ENCODE measurements at places on chromosomes 5 and 9.

DNA sequence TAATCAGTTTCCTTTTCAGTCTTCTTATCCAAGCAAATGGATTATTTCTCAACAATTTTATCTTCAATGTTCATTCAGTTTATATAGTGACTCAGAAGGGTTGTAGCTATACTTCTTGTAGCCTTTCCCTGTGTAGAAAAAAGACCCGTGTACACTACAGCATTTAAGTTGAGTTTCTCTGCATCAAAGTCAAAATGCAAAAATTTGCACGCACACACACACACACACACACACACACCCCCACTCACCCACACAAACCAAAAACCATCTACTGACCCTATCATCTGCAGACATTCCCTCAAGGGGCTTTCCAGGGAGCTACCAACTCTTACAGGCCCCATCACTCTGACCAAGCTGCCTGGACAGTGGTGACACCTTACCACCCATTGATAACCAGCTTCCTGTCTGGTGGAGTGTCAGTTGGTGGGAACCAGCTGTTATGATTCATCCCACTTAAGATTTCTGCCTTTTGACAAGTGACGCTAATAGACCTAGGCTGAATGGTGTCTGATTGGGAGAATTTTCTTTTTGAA lies 12.2 kb upstream of the ELL2 start:
- no peak for DNase-seq

DNA sequence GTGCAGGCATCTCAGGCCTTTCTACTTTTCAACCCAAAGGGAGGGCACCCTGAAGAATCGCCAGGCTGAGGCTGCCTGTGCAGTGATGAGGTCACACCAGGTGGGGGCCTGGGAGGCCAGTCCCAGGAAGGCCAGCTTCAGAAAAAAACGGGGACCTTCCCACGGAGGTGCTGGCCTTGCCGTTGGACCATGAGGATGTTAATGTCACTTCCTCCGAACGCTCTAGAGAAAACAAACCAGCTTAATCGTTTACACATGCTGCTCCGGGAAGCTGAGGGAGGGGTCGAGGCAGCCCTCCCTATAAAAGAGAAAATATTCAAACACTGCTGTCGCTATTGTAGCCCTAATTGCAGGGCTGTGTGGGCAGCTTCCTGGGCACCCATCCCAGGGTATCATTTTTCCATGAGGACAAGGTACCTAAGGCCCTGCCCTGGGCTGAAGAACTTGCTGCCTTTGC lies 27.0 kb downstream of the PTGES start:
- DNase-seq = no peak

DNA sequence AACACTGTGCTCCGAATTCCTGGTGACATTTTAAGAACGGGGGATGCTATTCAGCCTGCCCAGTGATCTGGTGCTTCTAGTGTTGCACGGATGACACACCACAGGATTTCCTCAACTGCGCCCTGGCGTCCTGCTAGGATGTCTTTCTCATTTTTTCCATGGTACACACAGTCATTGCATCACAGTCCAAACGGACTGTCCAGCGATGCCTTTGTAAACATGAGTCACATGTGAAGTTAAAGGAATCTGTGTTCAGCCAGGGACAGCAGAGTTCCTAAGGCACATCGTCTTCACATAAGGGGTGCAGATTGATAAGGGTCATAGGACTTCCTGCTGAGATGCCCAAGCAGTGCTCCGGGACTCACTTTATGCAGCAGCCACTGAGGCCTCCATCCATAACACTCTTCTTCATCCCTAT lies 9.3 kb upstream of the PTPN3 start:
- no peak for DNase-seq

- DNase-seq = no peak
These were observed 534.7 kb downstream of the CAAP1 start for GRCh38 chr9:26357803-26358344.

- no peak for DNase-seq
These were observed 337.6 kb upstream of the SEMA6A start for GRCh38 chr5:116912221-116912620.

- DNase-seq = no peak
These were observed 91.0 kb downstream of the PDE8B start for GRCh38 chr5:77301447-77301883.

DNA sequence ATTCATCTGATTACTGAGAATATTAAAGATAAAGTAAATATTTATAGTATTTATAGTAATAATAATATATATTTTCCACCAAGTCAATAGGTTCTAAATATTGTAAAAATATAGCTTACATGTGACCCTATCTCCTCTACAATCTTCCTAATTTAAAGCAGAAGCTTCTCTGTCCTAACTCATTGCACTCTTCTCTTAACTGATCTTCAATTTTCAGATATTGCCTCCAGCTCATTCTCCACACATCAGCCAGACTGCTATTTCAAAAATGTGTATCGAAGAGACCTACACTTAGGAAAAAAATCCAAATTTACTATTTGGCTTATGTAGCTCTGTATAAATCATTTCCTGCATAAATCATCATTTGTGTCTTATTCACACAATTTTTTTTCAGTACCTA lies 47.8 kb downstream of the CDH18 start:
- DNase-seq = no peak

GRCh38 chr5:32514806-32515205 lies 70.3 kb upstream of the ZFR start:
- DNase-seq = no peak

GRCh38 chr5:175133185-175133584 lies 310.8 kb downstream of the DRD1 start:
- DNase-seq = no peak

GRCh38 chr9:5592231-5592630 lies 36.7 kb upstream of the RIC1 start:
- DNase-seq = no peak

DNA sequence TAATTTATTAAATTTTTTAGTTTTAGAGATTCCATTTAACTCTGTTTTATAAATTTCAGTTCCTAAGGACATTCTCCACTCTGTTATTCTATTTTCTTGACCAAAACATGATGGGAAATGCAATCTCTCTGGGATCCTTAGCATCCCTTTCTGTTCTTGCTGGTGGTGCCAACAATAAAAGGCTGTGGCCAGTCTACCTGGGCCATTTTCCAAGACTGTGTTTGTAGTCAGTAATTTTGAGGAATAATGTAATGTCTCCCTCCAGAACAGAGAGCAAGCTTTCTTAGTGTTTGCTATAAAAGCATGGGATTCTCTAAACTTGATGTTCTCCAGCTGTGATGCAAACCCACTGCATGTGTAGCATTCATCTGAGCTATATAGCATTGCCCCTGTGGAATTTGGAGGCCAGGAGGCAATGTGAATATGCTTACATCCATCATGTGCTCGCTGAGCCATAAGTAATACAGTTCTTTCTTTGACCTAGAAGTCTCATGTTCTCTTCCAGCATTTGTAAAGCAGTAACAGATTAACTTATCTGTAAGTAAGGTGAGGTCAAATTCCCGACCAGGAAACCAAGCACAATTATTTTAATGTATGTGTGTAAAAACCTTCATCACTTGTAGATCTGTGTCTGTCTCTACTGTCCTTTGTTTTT lies 211.5 kb upstream of the TAS2R1 start:
- no peak for DNase-seq

- no peak for DNase-seq
These were observed 6.2 kb downstream of the SLC6A18 start for GRCh38 chr5:1231354-1231905.

DNA sequence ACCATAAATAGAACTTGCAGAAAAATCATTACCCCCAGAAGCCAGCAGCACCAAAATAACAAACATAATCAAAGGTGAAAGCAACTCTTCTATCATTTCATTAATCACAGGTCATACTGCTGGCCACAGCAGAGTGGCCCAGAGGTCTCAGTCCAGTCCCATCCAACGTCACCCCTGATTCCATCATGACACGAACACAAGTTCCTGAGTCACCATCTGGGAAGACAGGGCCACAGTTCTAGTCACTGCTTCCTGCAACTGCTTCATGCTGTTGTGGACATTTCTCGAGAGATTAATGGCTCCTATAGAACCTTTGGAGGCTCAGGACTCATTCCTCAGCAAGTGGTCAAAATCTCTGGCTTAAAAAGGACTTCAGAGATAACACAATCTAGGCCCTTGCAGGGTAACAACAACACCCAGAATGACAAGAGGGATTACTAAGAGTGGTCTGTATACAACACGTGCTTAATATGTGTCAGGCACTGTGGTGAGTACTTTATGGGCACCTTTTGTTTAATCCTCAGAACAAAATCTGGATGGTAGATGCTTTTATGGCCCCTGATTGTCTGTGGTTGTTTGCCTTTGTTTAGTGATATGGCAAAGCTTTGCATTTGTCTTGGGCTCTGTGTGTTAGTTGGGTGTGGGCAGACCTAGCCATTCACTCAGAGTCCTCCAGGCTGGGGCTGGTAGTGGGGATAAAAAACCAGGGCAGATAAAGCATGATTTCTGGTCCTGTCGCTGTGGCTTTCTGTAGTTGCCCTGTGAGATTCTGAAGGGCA lies 184.3 kb downstream of the DAB2IP start:
- DNase-seq = no peak

- no peak for DNase-seq
These were observed 235.0 kb downstream of the ACTL7B start for GRCh38 chr9:108620767-108621166.

All from stimulated activated CD4-positive, alpha-beta T cell treated with anti-CD3 and anti-CD28 coated beads, Interleukin-4, amount 100 ng/mL, for 1 hour (primary cell).